ENCODE measurements at places on chromosomes 7 and 10.

GRCh38 chr7:101235522-101235921 is 2.1 kb downstream of the CLDN15 start:
- DNase-seq = no peak

- no peak for DNase-seq
Observed at GRCh38 chr7:39434012-39434411, 132.2 kb upstream of the YAE1 start.

DNA sequence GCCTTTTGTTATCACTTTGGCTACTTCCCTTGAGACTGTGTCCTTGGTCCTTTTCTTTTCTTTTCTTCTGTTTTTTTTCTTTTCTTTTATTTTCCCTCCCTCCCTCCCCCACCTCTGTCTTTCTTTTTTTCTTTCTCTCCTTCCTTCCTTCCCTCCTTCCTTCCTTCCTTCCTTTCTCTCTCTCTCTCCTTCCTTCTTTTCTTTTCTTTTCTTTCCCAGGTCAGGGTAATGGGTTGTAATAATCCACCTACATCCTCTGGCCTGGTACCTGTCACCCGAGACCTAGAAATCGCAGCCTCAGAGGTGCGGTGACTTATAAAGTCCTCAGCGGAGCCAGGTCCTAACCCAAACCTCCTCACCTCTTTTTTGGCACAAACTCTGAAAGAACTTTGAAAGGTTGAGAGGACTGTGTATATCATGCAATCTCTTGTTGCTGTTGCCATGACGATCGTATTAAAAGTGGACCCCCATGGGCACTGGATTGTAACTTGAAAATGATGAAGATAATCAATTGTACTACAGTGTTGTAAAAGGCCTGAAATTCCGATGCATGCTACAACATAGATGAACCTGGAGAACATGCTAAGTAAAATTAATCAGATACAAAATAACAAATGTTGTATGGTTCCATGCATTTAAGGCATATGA is 140.7 kb upstream of the AGK start:
- DNase-seq = no peak

DNA sequence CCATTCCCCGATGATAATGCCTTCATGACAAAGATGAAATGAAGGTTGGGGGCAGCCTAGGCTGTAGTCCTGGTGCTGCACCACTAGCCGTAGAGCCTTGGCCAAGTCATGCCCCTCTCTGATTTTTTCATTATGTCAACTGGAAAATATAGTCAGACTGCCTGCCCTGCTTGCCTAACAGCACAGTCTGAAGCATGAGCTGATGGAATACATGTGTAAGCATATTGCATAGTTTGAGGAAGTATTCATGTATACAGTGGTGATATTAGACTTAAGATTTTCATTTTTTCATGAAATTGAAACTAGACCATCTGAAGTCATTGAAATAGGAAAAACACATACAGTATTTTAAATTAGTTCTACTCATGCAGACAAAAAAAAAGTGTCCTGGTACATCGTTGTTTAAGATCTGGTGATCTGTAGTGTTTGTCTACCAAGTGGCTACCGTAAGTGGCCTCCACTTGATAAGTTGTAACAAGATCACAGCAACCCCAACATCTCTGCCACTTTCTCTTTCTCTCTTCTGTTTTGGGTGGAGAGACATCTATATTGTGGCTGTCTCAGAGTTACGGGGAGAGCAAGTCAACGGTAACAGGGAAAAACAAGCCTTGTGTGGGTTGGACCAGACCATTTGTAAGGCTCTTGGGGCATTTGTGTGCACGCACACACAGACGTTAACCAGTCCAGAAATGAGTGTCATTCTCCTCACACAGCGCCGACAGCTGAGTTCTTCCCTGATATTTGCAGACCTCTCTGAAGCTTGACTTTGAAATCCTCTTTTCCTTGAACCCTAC is 716.6 kb upstream of the GALNT17 start:
- no peak for DNase-seq

DNA sequence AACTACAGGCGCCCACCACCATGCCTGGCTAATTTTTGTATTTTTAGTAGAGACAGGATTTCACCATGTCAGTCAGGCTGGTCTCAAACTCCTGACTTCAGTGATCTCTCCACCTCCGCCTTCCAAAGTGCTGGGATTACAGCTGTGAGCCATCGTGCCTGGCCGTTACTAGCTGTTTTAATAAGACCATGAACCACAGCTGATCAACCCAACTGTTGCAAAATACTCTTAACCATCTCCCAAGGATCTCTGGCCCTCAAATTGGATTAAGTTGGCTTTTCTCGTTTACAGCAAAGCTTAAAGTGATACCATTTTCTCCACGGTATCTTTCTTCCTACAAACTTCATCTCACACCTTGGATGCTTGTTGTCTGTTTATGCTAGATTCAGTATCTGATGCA is 18.3 kb downstream of the ZFAND2A start:
- DNase-seq = no peak

DNA sequence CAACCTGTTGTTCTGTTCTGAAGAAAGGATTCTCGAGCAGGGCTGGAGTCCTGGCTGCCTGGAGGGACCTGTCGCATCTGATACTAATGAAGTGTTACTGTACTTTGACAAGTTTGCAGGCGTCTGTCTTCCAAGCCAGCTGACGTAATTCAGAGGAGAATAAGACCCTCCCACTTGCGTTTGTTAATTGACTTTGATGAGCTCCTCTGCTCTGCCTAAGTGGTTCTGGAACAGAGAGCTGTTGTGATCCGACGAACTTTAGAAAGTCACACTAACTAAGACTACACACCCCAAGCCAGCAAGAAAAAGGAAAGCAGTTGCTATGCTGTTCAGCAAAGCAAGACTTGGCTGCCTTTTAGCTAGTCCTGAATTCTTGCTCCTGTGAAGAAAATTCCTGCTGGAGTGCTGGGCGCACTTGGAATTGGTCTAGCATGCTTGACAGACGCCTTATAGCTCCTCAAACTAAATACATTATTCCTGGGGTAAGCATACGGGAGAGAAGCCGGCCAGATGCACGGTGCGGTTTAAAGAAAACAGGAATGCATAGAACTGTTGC is 200.3 kb downstream of the CACNB2 start:
- peak; percentile 21 for DNase-seq

DNA sequence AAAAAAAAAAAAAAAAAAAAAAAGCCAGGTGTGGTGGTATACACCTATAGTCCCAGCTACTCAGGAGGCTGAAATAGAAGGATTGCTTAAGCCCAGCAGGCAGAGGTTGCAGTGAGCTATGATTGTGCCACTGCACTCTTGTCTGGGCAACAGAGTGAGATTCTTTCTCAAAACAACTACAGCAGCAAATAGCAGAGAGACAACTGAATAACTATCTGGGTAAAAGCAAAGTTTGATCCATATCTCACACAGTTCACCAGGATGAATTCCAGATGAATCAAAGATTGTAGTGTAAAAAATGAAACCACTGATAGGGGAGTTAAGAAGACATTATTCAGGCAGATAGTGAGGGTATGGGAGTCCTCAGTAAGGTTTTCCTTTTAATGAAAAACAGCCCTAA is 11.4 kb upstream of the NUB1 start:
- no peak for DNase-seq

DNA sequence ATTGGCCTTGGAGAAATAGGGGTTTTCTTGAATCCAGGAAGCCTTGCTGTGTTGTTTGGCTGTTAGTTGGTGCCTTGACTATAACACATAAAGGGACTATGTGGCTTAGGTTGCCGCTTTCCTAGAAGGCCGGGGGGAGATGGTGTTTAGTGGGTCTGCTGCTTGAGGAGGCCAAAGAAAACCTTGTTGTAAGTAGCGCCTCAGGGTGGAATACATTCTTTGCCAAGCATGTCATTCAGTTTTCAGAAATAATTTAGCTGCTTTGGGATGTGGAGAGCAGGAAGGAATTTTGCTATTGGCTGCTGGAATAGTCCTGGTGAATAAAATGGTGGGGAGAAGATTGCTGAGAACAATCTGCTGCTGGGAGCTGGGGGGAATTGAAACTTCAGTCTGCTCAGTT is 132.9 kb upstream of the WNT16 start:
- no peak for DNase-seq

- DNase-seq = no peak
Observed at GRCh38 chr7:37275078-37275710, 173.5 kb downstream of the ELMO1 start.

DNA sequence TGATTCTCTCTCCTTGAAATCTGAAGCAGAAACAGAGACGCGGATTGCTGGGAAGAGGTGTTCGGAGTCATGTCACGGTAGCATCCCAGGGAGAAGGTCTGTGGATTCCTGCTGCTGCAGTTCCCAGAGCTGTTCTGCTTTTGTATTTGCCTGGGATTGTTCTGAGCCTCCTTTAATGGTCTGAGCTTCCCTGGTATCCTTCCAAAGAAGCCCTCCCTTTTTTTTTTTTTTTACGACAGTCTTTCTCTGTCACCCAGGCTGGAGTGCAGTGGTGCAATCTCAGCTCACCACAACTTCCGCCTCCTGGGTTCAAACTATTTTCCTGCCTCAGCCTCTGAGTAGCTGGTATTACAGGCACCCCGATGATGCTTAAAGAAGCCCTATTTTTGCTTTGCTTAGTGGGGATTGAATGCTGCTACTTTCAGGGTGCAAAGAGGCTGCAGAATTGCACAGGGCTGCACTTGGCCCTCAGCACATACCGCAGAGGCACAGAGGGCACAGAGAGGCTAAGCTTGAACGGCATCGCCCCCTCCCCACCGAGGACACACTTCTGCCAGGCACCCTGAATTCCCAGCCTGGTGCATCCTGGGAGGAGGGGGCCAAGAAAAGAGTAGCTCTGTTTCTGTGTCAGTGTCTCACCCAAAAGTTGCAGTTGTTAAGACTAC is 208.6 kb upstream of the GALNT17 start:
- DNase-seq = no peak

- no peak for DNase-seq
Observed at GRCh38 chr7:90227259-90227658, 15.7 kb downstream of the STEAP2 start.

DNA sequence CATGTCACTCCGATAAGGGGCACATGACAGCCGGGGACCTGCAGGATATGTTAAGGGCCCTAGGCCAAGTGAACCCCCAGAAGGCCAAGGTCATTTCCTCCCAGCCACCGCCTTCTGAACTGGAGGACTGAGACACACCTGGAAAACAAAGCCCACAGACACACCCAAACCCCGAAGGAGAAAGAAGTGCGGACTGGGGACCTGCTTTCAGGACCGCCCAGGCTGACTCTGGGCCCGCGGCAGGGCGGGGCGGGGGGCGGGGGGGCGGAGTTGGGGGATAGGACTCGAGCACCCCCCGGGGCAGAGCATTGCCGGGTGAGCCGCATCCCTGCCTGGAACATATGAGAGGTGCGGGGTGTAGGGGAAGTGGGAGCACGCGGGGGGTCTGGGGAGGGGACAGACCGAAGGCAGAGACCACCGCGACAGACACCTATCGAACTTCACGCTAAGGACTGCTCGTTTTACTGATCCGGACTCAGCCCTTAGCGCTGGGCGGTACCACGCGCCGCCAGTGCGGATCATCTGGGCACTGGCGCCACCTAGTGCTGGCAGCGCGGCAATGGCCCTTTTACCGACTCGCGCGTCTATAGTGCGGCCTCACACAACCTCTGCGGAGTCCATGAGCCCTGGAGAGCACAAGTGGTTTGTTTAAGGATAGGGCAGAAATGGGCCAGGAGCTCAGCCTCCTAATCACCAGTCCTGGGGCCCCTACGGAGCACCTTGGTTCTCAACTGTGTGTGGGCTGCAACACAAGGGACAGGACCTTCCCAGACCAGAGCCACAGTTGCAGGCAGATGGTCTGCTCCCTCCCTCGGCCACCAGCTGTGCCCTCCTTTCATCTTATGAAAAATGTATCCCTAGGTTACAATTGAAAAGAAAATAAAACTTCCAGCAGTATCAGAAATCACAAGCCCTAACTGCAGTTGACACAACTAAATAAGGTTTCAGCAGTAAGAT is 157.6 kb downstream of the HERPUD2 start:
- DNase-seq = peak; percentile 7

- no peak for DNase-seq
Observed at GRCh38 chr10:75050149-75050919, 61.1 kb upstream of the SAMD8 start.

- DNase-seq = no peak
Observed at GRCh38 chr7:143322760-143323633, 7.1 kb downstream of the CLCN1 start.

DNA sequence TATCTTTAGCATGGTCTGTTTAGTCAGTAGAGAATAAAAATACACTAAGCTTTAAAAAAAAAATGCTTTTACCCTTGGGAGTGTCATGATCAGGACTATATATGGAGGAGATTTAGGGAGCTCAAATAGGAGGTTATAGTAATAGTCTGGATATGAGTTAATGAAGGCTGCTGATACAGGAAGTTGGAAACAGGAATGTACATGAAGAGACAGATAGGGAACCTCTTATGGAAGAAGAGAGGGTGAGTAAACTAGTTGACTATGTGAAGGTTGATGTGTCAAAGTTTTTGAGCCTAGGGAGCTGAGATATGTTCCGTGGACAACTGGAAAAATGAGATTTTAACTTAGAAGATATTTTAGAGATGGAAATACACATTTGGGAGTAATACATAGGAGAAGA is 472.0 kb upstream of the FZD8 start:
- DNase-seq = no peak

DNA sequence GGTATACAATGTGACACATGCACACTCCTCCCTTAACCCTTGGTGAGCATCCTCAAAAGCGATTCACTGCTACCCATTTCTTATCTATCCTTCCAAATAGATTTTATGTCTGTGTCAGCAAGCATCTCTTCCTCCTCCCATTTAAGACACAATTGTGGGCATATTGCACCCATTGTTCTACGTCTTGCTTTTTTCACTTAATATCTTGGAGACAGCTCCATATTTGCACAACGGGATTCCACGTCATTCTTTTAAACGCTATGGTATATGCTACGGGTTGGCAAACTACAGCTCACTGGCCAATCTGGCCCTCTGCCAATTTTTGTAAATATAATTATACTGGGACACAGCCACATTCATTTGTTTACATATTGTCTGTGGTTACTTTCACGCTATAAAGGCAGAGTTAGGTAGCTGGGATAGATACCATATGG is 88.6 kb downstream of the RNF216 start:
- no peak for DNase-seq

GRCh38 chr7:105587909-105588635 is 6.8 kb upstream of the EFCAB10 start:
- no peak for DNase-seq

GRCh38 chr10:86017841-86018734 is 348.5 kb downstream of the GRID1 start:
- no peak for DNase-seq

GRCh38 chr7:55469271-55469681 is 103.0 kb downstream of the VOPP1 start:
- DNase-seq = no peak

GRCh38 chr7:128189231-128189930 is 51.7 kb upstream of the LEP start:
- DNase-seq = no peak

DNA sequence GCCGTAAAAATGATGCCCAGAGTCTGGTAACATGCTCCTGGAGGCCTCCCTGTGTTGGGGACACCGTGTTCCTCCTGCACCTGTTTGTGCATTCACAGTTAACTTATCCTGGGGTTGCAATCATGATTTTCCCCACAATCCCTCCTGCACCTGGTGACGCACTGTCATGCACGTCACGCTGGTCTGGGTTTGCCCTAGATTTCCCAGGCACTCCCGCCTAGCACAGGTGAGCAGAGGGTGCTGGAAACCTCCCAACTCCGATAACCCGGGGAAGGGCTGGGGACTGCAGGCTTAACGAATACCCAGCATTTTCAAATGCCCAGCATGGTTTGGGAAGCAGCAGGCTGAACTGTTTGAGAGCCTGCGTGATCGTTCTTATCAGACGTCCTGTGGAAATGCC is 427.1 kb downstream of the TCERG1L start:
- no peak for DNase-seq

- DNase-seq = no peak
Observed at GRCh38 chr7:77651575-77652162, 44.6 kb upstream of the RSBN1L start.

- DNase-seq = no peak
Observed at GRCh38 chr7:142885311-142886230, at the start of gene TRPV6. TRPV6 (minus strand) TSS chr7:142885745.

Measured in retinal pigment epithelial cell (primary cell).